Upper lobe of right lung (tissue), 1 donor: ENCODE measurements at places on chromosomes 3 and 15. TPM values are rescaled to one million over a fixed set of nuclear protein-coding genes. Genes with fewer than 3 reads are reported as not detected.

GRCh38 chr3:123525433-123525832 is 59.4 kb downstream of the HACD2 start:
- DNase-seq: no peak
- no peak overlapping the region for H3K4me3 ChIP-seq
- peaks cover 29% of the 10 kb centered on the region for H3K36me3 ChIP-seq

DNA sequence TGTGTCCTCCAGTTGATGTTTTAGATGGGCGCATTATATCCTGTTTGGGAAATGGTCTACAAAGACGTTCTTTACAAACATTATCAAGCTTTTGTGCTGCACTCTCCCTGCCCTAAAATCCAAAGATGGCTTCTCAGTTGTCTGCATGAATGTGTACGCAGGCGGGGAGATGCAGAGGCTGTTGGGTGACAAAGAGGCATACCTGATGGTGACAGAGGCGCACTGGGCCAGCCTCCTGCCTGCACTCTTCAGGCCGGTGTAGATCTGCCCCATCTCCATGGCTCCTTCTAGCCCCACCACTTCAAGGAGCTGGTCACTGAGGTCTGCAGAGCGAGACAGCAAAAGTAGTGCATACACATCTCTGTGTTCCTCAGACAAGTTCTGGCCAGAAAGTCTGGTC is 55.8 kb upstream of the ETV5 start:
- no peaks in the 10 kb centered on the region for H3K36me3 ChIP-seq
- no peaks in the 10 kb centered on the region for H3K4me1 ChIP-seq
- no peak for DNase-seq
- no peak overlapping the region for H3K4me3 ChIP-seq

GRCh38 chr3:196611761-196612483 is 27.6 kb upstream of the NRROS start:
- DNase-seq: no peak
- peaks cover 13% of the 10 kb centered on the region for H3K4me1 ChIP-seq
- peak overlapping the region; percentile 77 for H3K27ac ChIP-seq
- no peak overlapping the region for H3K4me3 ChIP-seq
- no peaks in the 10 kb centered on the region for H3K36me3 ChIP-seq
- H3K27me3 ChIP-seq: no peaks in the 10 kb centered on the region

- H3K4me3 ChIP-seq: no peak overlapping the region
- H3K36me3 ChIP-seq: no peaks in the 10 kb centered on the region
- no peak overlapping the region for H3K27ac ChIP-seq
- no peak for DNase-seq
- no peaks in the 10 kb centered on the region for H3K27me3 ChIP-seq
Measured at GRCh38 chr15:80703965-80704364, 8.9 kb downstream of the ABHD17C start.

GRCh38 chr3:40951636-40952035 is 247.7 kb upstream of the CTNNB1 start:
- H3K36me3 ChIP-seq: no peaks in the 10 kb centered on the region
- no peaks in the 10 kb centered on the region for H3K4me1 ChIP-seq
- no peak for DNase-seq

DNA sequence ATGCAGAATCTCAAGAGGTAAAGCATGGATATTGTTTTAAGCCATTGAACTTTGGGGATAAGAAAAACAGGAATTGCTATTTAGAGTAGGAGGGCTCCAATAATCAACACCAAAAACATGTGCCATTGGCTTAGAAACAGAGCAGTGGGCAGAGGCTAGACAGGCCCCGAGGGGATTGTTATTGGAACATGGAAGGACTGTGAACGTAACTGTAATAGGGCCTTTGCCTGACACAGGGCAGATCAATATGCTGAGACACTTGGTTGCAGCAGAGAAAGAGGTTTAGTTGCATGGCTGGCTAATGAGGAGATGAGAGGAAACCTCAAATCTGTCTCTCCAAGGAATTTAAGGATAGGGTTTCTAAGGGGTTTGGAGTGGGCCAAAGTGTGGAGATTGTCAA is 36.9 kb upstream of the RAF1 start:
- H3K36me3 ChIP-seq: no peaks in the 10 kb centered on the region
- no peak overlapping the region for H3K27ac ChIP-seq
- no peaks in the 10 kb centered on the region for H3K4me1 ChIP-seq
- DNase-seq: no peak
- H3K4me3 ChIP-seq: no peak overlapping the region
- no peaks in the 10 kb centered on the region for H3K27me3 ChIP-seq

- no peaks in the 10 kb centered on the region for H3K27me3 ChIP-seq
- H3K4me3 ChIP-seq: no peak overlapping the region
- DNase-seq: no peak
- no peaks in the 10 kb centered on the region for H3K4me1 ChIP-seq
- no peak overlapping the region for H3K27ac ChIP-seq
- H3K36me3 ChIP-seq: peaks cover 32% of the 10 kb centered on the region
Measured at GRCh38 chr3:196886144-196886543, 18.4 kb downstream of the SENP5 start.

GRCh38 chr3:60010781-60011180 is 961.0 kb upstream of the CFAP20DC start:
- H3K27ac ChIP-seq: peak overlapping the region; percentile 1
- no peaks in the 10 kb centered on the region for H3K4me1 ChIP-seq
- H3K36me3 ChIP-seq: no peaks in the 10 kb centered on the region
- no peaks in the 10 kb centered on the region for H3K27me3 ChIP-seq
- no peak for DNase-seq

- H3K4me1 ChIP-seq: no peaks in the 10 kb centered on the region
- DNase-seq: no peak
- H3K4me3 ChIP-seq: no peak overlapping the region
Measured at GRCh38 chr15:94352636-94353487, 121.5 kb downstream of the MCTP2 start.

DNA sequence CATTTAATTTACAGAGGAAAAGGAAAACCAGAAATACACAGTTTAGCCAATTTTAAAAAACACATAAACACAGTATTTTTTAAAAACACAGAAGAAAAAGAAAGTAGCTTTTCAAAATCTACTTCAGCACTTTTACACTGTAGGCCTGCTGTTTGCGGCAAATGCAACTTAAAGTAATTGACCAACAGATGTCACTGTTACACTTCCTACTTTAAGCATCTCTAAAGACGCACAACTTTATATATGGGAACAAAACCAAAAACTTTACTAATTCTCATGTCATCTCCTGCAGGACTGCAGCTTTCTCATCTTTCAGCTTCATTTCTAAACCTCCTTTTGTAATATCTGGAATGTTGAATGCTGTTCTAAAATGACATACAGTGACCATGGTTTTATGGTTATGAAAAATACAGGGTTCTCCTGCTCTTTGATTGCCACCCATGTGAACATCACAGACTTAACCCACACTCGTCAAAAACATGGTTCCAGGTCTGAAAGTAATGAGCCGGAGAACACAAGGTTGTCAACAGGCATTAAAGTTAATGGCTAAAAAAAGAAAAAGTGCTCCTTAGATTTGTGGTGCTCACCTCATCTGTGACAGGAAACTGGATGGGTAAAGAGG is 107.9 kb downstream of the FMN1 start:
- no peaks in the 10 kb centered on the region for H3K27me3 ChIP-seq
- H3K36me3 ChIP-seq: no peaks in the 10 kb centered on the region

CA12 gene
- total RNA-seq: 6.7 TPM

GNAT1 gene
- total RNA-seq: not detected

TRIM59 gene
- total RNA-seq: 4.5 TPM

ZFYVE19 gene
- 26.7 TPM for total RNA-seq

GSK3B gene
- total RNA-seq: 55.2 TPM

GRAMD1C gene
- 6.4 TPM for total RNA-seq

AHSG gene
- not detected for total RNA-seq

MKRN3 gene
- 2.5 TPM for total RNA-seq

HCLS1 gene
- 76.5 TPM for total RNA-seq

CORO2B gene
- 3.6 TPM for total RNA-seq

LXN gene
- 20.9 TPM for total RNA-seq

ATP13A4 gene
- total RNA-seq: 248 TPM

RARRES1 gene
- 41.5 TPM for total RNA-seq
